Fibroblast of skin of right biceps (primary cell): ENCODE measurements at places on chromosomes 16 and 17.

GRCh38 chr17:13031718-13032350, 14.0 kb upstream of the ELAC2 start:
- DNase-seq, result peak; percentile 53

- no peak for DNase-seq
These were observed 19.5 kb downstream of the GRB7 start for GRCh38 chr17:39757176-39757662.

DNA sequence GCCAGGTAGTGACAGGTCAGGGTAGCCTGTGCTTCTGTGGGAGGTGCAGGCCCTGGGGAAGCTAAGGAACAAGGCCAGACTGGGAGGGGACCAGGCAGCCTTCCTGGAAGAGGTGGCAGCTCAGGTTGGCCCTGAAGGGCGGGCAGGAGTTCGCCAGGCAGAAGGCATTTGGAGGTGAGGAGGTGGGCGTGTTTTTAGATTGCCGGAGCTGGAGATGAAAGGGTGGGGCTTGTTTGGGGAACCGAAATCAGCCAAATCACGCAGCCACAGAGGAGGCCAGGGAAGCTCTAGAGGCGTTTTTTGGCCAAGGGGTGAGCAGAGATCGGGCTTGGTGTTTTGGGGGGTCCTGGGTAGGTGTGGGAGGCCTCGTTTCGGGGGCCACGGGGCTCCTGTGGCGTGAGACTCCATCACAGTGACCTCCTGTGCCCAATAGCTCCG, 7.6 kb downstream of the ADCY7 start:
- no peak for DNase-seq

- no peak for DNase-seq
These were observed 23.3 kb downstream of the LASP1 start for GRCh38 chr17:38893113-38893512.

- no peak for DNase-seq
These were observed 53.4 kb downstream of the GRB2 start for GRCh38 chr17:75352079-75352569.

GRCh38 chr17:77906377-77906871, 52.1 kb upstream of the TNRC6C start:
- DNase-seq, result no peak

GRCh38 chr17:19281161-19281560, 44.0 kb downstream of the EPN2 start:
- no peak for DNase-seq

- no peak for DNase-seq
These were observed 11.9 kb upstream of the CCL17 start for GRCh38 chr16:57392694-57393093.

- peak; percentile 67 for DNase-seq
These were observed 2.5 kb downstream of the P2RX1 start for GRCh38 chr17:3913531-3914311.

GRCh38 chr16:73546341-73546845, 498.5 kb upstream of the ZFHX3 start:
- no peak for DNase-seq

DNA sequence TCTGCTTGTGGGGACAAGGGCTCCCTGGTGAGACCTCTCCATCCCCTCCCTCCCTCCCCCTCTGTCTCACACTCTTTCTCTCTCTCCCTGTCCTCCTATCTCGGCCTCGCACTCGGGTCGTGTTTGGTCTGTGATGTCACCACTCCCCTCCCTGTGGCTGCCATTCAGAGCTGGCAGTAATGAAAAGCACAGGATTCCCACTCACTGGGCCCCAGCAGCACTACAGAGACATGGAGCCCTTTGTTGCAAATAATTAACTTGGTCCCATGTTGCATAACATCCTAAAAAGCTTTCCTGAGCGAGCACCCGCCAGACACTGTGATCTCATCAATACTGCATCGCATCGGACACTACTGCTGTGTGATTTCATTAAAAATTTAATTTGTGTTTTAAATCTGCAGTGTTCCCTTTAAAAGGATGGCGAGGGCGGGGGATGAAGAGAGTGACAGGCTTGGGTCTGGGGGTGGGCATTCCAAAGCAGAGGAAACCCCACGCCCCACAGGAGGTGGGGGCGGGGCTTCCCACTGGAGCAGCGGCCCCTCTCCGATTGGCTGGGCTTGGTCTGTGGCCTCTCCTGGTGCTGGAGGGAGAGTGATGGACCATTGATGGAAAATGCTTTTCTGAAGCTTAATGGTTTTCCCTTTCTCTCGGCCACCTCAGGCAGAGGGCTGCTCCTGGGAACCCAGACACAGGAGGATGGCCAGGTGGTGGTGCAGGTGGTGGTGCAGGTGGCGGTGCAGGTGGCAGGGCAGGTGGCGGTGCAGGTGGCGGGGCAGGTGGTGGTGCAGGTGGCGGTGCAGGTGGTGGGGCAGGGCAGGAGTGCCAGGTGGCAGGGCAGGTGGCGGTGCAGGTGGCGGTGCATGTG, 15.3 kb upstream of the NPTX1 start:
- DNase-seq, result no peak

DNA sequence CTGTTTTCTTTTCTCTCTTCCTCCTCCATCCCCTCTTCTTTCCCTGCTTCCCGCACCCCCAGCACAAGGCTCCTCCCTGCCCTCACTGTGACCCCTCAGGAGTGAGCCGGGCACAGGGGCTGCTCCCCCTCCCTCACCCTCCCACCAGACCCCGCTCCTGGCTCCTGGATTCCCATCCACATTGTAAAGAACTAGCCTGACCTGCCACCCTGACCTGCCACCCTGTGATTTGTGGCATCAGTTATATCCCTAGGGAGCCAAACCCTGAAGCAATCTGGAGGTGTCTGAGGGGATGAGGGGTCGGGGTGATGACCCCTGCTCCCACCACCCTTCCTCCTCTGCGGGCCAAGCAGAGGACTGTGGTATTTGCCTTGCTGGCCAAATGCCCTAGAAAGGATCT, 98.0 kb upstream of the LHX1 start:
- DNase-seq, result no peak

DNA sequence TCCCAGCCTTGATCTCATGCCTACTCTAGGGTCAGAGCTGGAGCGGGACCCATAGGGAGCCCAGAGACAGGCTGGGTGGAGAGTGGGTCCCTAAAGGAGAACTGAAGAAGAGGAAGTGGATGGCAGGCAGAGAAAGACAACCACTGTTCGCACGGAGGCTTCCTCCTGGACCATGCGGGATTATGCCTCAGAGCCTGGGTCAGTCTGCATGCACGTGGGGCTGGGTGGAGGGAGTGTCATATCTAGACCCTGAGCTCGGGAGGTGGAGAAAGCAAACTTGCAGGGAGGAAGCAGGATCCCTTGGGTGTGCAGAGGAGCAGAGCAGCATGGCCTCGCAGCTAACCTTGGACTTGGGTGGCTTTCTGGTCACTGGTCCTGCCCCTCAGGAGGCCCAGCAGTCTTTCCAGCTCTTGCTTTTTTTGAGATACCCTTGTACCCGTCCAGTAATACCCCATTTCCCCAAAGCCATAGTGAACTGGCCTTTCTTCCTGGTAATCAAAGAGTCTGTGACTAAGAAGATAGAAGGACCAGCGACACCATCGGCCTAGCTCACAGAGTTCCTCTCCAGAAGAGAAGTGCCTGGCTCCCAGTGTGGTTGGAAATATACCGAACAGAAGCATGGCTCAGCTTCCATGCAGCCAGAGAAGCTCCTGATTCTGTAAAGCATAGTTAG, 344.2 kb downstream of the CPPED1 start:
- DNase-seq, result no peak

- DNase-seq, result no peak
These were observed 2.3 kb upstream of the SCRN2 start for GRCh38 chr17:47843391-47843730.

DNA sequence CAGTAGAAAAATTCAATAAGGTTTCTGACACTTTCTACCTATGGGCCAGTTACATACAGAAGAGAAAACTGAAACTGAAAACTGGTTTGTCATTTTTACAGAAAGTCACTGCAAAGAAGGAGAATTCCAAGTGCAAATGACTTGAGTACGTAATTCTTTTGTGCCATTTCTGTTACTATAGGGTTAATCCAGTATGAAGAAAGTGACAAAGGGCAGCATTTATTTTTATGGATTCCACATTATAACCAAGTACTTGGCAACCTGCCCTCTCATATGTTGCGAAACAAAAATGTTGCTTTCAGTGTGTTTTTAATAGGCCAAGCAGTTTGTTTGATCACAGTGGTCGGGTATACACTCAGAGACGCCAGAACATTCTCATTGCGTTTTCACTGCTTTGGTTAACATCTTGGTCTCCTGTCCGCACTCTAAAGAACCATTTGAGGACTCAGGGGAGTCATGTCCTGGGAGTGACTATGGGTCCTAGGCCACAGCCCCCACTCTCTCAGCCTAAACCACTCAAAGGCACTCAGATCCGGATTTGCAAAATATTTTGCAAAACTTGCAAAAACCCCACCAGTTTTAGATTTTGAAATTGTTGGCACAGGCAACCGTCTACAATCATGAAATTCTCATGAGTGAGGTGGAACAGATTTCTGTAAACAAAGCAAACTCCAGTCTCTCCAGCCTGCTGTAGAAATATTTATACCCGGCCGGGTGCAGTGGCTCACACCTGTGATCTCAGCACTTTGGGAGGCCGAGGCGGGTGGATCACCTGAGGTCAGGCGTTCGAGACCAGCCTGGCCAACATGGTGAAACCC, 15.4 kb upstream of the HELZ start:
- DNase-seq, result peak; percentile 86

DNA sequence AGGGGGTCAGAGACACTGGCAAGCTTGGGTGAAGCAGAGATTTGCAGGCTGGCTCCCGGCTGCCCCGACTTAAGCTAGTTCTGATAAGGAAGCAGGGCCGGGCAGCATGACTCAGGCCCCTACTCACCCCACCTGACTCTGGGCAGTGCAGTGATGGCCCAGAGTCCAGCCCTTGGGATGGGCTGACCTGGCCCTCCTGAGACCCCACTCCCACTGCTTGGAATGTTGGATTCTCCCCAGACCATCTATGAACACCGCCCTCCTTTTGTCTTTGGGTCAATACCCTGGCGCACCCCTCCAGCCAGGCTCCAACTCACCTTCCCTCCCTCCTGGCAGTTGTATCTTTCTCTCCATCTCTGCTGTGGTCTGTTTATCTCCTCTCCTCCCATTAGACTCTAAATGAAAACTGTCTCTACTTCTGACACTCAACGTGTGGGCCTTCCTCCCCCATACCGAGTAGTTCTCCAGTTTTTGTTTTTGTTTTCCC, 21.0 kb downstream of the LGALS3BP start:
- no peak for DNase-seq

GRCh38 chr16:78133919-78134318, 34.5 kb downstream of the WWOX start:
- DNase-seq, result no peak

DNA sequence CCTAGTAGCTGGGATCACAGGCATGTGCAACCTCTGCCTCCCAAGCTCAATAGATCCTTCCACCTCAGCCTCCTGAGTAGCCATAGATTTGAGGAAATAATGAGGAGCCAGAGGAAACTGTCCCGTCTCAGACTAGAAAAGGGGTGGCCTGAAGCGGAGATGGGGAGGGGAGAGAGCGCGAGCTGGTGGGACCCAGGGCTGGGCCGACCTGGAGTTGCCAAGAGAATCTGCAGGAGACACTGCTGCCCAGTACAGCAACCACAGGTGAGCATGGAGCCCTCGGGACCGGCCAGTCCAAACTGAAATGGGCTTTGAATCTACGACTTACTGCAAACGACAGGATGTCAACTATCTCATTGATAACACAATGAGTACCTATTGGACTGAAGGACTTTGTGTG, 24.3 kb downstream of the CD300A start:
- DNase-seq, result no peak

GRCh38 chr17:64420143-64420670, 28.7 kb upstream of the MILR1 start:
- peak; percentile 80 for DNase-seq

DNA sequence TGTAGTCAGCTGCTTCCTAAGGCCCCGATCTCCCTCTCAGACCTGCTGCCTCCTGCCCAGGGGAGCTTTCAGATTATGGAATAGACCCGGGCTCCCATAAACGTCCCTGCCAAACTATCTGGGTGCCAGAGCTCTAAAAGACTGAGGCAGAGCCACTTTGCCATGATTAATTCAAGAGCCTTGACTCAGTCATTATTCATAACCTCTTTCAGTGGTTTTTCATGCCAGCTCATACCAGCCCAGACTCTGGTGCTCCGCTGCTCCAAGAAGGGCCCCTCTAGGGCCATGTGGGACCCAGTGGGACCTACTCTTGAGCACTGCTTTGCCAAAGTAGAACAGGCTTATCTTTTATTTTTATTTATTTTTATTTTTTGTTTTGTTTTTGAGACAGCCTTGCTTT, 23.9 kb downstream of the DNAI2 start:
- no peak for DNase-seq

GRCh38 chr17:4605826-4606225, 21.5 kb downstream of the SMTNL2 start:
- no peak for DNase-seq

- no peak for DNase-seq
These were observed 321.9 kb upstream of the ZFHX3 start for GRCh38 chr16:73369851-73370250.

- DNase-seq, result peak; percentile 24
These were observed 857.4 kb upstream of the GOT2 start for GRCh38 chr16:59591480-59591879.

GRCh38 chr17:50100480-50100883, 5.3 kb downstream of the PDK2 start:
- no peak for DNase-seq

DNA sequence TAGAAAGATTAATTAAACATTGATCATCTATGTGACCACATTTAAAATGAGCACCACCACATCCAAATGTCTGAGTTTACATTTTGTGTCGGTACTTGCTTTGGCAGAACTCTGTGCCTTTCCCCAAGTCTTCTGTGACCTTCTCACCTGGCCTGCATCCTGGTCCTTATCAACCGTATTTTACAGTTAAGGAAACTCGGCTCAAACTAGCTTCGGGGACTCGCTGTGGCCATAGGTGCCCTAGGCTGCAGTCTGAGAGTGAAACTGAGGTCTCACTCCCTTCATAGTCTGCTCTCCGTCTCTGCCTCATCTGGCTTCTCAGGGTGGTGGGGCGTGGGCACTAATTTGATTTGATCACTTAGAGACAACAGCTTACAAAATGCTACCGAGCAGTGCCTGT, 555.5 kb downstream of the WWOX start:
- no peak for DNase-seq

DNA sequence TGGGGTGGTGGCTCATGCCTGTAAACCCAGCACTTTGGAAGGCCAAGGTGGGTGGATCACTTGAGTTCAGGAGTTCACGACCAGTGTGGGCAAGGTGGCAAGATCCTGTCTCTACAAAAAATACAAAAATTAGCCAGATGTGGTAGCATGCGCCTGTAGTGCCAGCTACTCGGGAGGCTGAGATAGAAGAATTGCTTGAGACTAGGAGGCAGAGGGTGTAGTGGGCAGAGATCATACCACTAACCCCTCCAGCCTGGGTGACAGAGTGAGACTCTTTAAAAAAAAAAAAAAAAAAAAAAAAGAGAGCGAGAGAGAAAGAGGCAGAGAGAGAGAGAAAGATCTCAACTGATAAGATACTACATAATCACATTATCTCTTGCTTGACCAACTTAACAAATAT, 45.9 kb downstream of the KANSL1 start:
- no peak for DNase-seq

- DNase-seq, result no peak
These were observed 1.6 kb downstream of the TPPP3 start for GRCh38 chr16:67391424-67392300.

- peak; percentile 54 for DNase-seq
These were observed 7.0 kb downstream of the ATPAF2 start for GRCh38 chr17:18031955-18032354.
